ENCODE measurements at places on chromosomes 5 and 9.

DNA sequence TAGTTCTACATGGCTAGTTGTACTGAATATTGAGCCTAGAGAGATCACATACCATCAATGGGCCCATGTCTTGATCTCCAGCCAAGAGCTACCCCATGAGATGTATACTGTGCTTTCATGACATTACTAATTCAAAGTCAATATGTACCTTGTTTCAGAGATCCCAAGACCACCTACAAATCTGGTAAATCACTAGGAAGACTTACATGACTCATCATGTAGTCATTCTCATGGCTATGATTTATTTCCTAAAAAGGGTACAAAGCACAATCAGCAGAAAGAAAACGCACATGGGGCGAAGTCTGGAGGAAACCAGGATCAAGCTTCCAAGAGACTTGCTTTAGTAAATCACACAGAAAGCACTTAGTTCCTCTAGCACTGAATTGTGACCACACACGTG is 103.0 kb downstream of the PCSK5 start:
- DNase-seq, result no peak

DNA sequence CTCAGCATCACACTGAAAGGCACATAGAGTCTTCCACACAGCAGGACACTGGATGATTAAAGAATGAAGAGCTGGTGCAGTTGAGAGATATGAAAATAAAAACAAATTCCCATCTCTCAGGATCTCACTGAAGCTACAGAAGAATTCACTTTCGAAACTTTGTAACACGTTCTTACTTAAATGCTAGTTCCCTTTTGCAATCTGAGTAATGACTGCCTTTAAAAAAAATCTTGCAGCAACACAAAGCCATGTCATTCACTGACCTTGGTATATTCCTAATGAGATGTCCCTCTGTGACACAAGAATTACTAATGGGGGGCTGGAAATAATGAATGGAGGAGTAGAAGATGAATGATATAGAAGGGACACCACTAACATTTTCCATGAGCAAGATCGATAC is 201.8 kb downstream of the GLIS3 start:
- DNase-seq, result no peak

DNA sequence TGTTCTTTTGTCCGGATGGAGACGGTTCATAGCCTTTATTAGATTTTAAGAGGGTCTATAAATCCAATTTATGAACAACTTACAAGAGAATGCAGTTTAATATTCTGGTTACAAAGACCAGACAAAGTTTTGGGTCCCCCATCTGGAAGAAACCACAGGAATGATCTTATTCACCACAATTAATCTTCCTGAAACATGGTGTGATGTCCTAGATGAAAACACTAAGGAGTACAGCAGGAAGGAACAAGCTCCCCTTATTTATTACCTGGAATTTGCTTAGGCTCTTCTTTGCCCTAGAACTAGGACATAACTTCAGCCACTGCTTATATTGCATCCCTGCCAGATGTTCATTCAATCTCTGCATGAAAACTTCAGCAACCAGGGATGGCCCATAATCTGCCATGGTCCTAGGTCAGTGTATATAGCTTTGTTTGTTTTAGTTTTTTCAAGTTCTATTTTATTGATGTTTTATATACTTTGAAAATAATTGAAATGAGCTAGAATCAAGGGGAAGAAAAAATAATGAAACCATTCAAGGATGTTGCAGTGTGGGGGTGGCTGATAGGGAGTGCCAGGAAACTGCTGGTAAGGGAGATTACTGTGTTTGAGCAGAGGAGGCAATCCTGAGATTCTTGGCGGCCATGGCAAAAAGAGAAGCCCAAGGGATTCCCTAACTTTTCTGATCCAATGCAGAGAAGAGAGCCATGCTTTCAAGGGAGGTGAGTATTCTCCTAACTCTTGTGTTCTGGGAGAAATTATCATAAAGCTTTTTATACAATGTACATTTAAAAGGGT is 16.8 kb downstream of the TXNDC8 start:
- no peak for DNase-seq

DNA sequence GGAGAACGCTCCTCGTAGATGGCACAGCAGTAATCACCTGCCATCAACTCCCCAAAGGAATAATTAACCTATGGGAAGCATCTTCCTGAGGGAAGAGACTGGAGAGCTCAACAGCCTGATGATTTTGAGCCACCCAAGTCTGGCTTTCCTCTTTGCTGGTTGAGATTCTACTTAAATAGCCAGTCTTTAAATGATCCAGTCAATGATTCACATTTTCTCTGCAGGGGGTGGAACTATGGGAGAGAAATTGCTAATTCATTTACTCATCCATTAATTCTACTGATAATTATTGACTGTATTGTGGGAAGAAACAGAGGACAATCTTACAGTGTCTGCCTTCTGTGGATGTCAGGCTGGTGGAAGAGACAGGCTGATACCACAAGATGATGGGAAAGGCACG is 355.0 kb upstream of the PANK3 start:
- DNase-seq, result no peak

DNA sequence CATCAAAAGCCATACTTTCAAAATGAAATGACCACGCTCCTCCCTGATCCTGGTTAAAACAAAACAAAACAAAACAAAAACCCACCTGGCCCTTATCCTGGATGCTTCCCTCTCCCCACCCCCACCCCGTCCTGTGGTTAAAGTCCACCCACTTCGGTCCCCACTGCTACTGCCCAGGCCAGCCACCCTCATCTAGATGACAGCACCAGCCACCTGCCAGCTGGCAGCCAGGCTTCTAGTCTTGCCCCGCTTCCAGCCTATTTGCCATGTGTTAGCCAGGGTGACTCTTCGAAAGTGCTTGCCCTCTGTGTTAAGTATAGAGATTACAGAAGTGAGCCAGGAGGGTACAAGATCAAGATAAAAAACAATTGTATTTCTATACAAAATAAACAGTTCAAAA is 27.5 kb upstream of the NCS1 start:
- no peak for DNase-seq
